NCI-H1092 (cell line): ENCODE measurements at places on chromosomes 6 and 20.

- DNase-seq, result no peak
These were observed 318.0 kb downstream of the RFPL4B start for GRCh38 chr6:112665114-112665513.

GRCh38 chr6:108627692-108628550, 67.2 kb downstream of the FOXO3 start:
- DNase-seq, result no peak

- no peak for DNase-seq
These were observed 79.8 kb upstream of the ARID1B start for GRCh38 chr6:156697225-156697830.

DNA sequence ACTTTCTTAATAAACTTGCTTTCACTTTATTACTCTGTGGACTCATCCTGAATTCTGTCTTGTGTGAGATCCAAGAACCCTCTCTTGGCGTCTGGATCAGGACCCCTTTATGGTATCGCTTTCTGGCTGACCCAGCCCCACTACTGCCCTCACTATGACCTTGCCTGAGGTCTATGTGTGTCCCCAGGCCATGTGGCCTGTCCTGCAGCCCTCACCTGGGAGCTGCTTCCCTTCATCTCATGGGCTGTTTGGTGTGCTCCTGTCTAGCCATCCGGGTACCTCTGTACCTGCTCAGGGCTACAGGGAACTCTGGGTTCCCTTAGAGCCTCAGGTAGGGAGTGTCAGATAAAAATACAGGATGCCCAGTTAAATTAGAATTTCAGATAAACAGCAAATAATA, 94.5 kb downstream of the SCP2D1 start:
- no peak for DNase-seq
